Activated T-cell treated with anti-CD3 and anti-CD28 coated beads for 1 hour (primary cell): ENCODE measurements at places on chromosomes 12 and 14.
A peak's percentile ranks its signal among the peaks of the same experiment; 100 is the strongest.

DNA sequence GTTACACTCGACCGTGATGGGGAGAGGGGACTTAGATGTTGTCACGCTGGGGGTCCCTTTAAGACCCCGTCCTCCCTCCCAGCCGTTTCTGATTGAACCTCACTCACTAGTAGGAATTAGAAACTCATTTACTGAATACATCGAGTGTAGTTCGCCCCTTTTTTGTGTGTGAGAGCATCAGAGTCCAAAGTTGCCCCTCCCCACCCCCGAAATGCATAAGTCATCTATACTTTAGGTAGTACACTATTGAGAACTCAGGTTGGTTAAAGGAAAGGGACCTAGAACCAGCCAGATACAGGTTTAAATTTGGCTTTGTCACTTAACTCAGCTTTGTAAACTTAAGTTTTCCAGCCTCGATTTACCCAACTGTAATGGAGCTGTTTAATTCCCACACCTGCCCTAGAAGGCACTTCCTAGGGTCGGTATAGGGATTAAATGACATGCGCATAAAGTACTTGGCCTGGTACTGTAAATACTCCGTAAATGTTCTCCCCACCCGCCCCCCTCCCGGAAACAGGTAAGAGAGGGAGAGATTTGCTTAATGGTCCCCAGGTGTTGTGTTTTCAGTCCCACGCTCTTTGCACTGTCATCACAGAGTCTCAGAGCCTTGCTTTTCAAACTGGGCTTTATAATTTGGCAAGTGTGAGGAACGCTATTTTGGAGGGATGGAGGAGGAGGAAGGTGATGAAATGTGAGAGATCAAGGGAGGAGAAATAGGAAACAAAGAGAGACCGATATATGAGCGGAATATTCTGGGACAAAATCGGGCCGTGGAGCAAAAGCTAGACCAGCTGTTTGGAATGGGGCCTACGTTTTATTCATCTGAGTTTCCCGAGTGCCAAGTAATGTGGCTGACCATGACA is 897 bp downstream of the SUDS3 start:
- DNase-seq, result no peak

DNA sequence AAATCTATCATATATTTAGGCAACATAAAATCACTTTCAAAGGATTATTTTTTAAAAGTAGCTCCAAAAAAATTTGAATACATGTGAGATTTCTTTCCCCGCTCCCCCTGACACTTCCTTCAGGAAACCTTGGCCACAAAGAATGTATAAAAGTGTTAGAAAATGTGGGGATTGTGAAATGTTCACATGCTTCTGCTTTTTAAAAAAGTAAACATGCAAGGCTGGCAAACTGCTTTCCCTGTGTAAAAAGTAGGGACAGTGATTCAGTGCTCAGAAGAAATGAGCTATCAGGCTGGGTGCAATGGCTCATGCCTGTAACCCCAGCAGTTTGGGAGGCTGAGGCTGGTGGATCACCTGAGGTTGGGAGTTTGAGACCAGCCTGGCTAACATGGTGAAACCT is 26.6 kb downstream of the MBIP start:
- DNase-seq, result no peak

GRCh38 chr14:50082784-50083466 is 33.4 kb downstream of the VCPKMT start:
- peak; percentile 65 for DNase-seq

DNA sequence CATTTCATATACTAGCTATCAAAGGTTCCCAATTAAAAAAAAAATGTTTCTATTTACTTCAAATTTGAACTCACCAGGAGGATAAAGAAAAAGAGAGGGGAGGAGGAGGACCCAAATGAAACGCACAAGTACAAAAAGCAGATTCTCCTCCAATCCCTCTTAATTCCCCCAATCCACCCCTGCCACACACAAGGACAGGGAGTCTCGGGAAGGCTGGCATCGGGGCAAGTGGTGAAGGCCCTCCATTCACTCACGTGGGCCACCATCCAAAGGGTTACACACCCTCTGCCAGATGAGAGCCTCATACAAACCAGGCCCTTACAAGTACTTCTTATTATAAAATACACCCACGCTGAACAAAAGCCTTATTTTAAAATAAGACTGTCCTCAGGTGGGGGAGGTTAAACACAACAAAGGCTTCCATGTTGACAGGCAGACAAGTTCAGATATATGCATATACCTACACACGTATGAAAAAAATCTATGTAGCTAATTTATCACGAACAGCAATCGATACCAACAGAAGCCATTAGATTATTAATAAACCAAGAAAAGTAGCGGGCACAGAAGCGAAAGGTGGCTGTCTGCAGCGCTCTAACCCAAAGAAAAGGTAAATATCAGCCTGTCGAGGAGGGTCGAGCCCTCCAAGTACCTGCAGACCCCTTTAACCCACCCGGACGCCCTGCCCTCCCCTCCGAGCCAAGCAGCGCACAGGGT is 1.5 kb downstream of the ATP2B1 start:
- peak; percentile 1 for DNase-seq

DNA sequence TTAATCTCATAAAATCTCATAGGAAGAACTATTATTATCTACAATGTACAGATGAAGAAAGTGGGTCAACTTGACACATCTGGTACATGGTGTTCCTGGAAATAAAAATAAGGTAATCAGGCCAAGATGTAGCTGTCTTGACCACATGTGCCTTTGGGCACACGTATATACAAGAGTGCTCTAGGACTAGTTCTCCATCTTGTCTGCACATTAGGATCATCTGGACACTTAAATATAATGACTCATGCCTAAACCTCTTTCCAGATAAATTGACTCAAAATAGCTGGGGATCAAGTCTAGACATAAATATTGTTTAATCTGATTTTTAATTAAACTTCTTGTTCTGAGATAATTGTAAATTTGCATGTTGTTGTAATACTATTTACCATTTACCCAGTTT is 182.6 kb downstream of the CNTN1 start:
- DNase-seq, result no peak

GRCh38 chr12:84994426-84994825 is 41.7 kb downstream of the TSPAN19 start:
- DNase-seq, result no peak

DNA sequence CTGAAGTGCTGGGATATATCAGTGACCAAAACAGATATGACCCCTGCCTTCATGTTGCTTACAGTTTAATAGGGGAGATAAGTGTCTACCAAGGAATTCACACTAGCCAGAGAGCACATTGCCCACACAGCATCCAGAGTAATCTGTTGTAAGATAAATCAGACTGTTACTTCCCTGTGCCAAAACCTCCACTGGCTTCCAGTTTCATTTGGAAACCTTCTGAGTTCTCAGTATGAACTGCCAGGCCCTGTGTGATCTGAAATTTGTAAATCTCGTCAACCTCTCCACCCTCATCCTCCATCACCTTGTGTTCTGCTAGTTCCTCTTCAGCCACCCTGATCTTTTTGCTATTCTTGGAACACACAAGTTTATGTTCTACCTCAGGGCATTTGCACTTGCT is 154.7 kb downstream of the ETV6 start:
- DNase-seq, result no peak

- no peak for DNase-seq
Observed at GRCh38 chr14:87547536-87547935, 445.4 kb downstream of the GALC start.

GRCh38 chr12:40618636-40619035 is 73.6 kb upstream of the CNTN1 start:
- no peak for DNase-seq

DNA sequence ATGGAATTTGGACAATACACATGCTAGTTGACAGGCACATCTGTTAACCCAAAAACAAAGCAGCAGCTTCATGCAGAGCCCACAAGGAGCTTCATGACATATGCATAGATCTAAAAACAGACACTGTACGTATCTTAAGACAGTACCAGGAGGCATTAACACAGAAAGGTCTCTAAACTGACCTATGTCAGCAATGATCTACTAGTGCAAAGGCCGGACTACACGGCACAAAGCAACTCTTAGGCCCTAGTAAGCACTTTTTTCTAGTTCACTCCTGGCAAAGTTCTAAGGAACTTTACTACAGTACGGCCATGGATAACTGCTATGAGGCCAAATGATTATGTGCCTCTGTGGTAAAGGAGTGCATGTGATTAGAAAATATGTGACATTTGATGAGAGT is 8.4 kb upstream of the KANSL2 start:
- no peak for DNase-seq

DNA sequence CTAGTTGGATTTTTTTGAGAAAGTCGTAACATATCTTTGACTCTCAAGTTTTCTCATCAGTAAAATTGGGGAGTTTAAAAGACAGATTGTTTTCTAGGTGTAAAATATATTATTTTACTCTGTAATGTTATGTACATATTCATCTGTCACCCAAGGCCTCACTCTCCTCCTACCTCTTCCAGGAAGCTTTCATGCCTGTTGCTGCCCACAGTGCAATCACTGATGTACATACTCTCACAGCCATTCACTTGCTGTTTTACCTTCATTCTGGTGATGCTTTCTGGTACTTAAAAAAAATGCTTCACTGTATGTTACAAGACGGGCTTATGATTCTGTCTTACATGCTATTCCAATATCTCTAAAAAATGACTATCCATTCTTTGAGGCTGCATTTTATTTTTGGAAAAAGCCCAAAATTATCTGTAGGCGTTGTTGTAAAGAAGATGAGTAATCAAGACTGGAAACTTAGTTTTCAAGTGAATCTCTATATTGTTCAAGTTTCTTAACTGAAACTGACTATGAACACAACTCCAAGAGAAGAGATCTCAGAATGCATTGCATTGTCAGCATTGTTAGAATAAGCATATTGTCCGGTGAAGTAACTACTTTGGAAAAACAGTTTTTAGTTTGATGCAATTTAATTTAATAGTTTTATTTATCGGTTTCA is 82.5 kb downstream of the LMO3 start:
- no peak for DNase-seq

- DNase-seq, result no peak
Observed at GRCh38 chr14:83461521-83461920, 1927.9 kb upstream of the SEL1L start.

- no peak for DNase-seq
Observed at GRCh38 chr12:44159216-44159615, 323.3 kb downstream of the TMEM117 start.

- no peak for DNase-seq
Observed at GRCh38 chr12:25135531-25136154, 59.3 kb downstream of the DNAI7 start.

DNA sequence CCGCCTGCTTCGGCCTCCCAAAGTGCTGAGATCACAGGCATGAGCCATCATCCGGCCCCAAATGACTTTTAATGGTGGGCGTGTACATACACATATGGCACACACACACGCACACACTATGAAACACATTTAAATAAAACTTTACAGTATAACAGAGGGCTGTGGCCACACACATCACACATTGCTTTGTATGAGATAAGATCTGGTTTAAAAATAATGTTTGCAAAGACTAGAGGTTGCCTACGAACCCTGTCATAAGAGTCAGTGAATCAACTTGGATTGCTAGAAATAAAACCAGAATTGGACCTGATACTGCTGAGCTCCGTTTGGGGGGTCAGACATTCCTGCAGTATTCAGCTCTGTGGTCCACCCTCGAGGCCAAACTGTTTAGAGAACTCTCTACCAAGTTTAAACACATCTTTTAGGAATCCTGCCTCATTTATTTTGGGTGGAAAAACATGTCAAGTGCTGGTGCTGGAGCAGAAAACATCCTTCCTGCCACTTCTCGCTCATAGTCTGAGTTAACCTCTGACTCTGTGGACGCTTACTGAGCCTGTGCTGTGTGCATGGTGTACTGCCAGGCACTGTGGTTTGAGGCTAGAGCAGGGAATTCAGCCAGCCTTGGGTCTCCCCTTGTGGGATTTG is 47.8 kb upstream of the EML1 start:
- DNase-seq, result no peak
